ENCODE measurements at places on chromosomes 5 and 9.

DNA sequence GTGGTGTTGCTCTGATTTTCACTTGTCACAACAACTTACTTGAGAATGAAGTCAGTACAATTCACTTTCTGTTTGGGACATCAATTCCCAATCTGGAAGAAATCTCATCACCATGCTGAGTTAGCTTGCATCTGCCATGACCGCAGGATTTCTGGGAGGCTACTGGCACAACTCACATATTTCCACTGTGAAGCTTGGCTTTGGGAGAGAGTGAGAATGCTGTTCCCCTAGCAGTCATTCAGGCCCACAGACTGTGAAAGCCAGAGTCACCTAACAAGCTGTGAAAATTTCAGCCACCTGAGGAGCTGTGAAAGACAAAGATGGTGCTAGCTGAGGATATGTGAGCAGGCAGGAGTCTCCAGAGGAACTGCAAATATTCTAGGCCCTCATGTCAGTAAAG lies 365.2 kb upstream of the TUSC1 start:
- no peak for DNase-seq

- peak; percentile 43 for DNase-seq
Observed at GRCh38 chr9:27528886-27529315, 713 bp downstream of the MOB3B start.

DNA sequence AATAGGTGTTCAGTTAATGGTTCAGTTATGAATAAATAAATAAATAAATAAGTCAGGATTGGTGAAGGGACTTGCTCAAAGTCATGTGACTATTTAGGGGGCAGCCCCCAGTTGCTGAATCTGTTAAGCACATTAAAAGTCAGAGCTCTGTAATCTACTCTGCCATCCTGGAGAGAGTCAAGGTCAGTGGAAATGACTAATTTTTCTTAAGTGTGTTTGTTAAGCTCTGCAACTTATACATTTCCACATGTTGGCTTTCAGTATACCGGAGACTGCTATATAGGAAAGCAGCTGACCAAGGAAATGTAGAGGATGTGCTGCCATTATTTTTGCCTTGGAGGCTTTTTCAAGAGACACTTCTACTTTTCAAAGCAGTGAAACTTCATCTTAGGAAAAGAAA lies 57.9 kb downstream of the KIAA1958 start:
- DNase-seq = no peak

DNA sequence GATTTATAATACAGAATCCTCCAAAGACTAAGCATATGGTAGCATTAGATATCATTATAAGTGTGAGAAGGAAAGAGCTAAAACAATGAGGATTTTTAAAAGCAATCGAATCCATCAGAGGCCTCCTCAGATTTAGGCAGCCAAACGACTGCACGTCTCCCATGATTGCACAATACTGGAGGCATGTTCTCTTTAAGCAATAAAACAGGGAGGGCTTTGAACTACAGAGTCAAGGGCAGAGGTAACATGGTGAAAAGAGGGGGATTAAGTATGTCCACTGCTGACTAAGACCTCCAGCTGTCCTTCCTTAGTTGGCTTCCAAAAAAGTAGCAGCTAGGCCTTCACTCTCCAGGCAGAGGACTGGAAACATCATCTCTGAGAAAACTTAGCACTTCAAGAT lies 298.7 kb upstream of the RGMB start:
- DNase-seq = no peak

DNA sequence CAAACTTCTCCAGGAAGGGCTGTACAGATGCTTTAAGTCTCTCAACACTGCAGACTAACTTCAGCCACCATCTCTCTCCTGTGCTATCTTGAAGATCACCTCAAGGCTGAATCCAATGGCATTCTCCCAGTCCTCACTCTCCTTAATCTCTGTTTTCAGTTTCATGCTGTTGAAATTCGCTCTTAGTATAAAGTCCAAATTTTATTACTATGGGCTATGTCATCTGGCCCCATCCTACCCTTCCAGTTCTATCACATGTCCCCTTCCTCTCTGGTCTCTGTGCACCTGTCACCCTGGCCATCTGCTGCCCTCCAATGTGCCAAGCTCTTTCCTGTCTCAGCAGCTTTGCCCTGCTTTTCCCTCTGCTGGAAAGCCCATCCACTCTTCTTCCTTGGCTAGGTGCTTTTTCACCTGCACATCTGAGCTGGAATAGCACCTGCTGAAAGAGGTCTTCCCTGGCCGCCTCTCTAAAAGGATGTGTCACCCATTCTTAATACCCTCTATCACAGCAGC lies 284.7 kb upstream of the MAP3K1 start:
- no peak for DNase-seq

All from activated CD8-positive, alpha-beta memory T cell treated with anti-CD3 and anti-CD28 coated beads, Interleukin-2, amount 50 U/mL, for 4 hours (primary cell).